Thoracic aorta (tissue), 2 donors: ENCODE measurements at places on chromosomes 3 and 15.

DNA sequence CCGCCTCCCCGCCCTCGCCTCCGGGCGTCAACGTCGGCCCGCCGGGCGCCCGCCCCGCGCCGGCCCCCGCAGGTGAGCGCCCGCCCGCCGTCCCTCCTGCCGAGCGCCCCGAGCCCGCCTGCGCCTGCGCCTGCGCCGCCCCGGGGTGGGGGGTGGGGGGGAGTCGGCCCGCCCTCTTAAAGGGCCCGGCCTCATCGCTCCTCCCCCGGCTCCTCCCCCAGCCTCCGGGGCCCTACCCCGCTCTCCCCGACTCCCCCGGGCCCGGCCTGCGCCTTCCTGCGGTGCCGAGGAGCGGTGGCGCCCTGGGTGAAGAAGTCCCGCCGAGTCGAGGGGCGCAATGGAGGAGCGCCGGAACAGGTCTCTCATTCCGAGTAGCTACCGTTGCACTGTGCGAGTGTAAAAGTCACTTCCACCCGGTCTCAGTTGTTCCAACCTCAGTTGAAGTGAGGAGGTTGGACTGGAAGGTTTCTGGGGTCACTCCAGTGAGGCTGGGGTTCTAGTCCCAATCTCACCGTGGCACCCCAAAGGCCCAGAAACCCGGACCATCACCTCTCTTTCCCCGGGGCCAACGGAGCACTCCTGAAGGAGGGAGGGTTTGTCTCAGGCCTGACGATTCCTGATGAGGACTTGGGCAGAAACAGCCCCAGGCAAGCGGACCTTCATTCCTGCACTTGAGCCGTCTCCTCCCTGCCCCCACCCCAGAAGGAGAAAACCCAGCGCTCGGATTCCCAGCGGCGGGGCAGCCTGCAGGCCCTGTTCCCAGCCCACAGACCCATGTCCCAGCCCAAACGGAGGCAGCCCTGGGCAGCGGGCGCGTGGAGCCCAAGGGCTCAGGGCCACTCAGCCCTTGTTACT, 1.5 kb upstream of the TNK2 start:
- H3K36me3 ChIP-seq = no peaks in the 10 kb centered on the region
- no peak for DNase-seq
- H3K4me3 ChIP-seq = peak overlapping the region; percentile 81
- peaks cover 16% of the 10 kb centered on the region for H3K4me1 ChIP-seq
- peak overlapping the region; percentile 79 for H3K27ac ChIP-seq

- no peaks in the 10 kb centered on the region for H3K4me1 ChIP-seq
- no peak overlapping the region for H3K4me3 ChIP-seq
- no peak overlapping the region for H3K27ac ChIP-seq
- no peaks in the 10 kb centered on the region for H3K36me3 ChIP-seq
- no peaks in the 10 kb centered on the region for H3K27me3 ChIP-seq
- DNase-seq = no peak
Measured at GRCh38 chr3:174408310-174408709, 450.8 kb upstream of the NAALADL2 start.

DNA sequence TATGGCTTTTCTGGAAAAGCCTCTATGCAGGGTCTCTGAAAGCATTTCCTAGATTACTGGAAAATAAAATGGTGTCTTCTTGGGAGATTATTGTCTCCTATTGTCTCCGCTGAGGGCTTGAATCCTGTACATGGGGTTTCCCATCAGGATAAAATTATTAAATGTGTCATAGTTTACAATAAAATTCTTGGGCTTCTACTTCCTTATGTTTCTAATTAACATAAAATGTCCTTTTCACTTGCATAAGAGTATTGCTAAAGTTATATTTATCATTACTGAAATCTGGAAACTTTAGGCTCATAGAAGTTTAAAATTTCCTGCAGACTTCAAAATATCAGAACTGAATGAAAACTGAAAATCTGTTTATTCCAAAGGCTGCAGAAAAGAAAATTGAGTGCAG, 595.5 kb upstream of the AGTR1 start:
- no peak overlapping the region for H3K4me3 ChIP-seq
- no peaks in the 10 kb centered on the region for H3K4me1 ChIP-seq
- no peak for DNase-seq

DNA sequence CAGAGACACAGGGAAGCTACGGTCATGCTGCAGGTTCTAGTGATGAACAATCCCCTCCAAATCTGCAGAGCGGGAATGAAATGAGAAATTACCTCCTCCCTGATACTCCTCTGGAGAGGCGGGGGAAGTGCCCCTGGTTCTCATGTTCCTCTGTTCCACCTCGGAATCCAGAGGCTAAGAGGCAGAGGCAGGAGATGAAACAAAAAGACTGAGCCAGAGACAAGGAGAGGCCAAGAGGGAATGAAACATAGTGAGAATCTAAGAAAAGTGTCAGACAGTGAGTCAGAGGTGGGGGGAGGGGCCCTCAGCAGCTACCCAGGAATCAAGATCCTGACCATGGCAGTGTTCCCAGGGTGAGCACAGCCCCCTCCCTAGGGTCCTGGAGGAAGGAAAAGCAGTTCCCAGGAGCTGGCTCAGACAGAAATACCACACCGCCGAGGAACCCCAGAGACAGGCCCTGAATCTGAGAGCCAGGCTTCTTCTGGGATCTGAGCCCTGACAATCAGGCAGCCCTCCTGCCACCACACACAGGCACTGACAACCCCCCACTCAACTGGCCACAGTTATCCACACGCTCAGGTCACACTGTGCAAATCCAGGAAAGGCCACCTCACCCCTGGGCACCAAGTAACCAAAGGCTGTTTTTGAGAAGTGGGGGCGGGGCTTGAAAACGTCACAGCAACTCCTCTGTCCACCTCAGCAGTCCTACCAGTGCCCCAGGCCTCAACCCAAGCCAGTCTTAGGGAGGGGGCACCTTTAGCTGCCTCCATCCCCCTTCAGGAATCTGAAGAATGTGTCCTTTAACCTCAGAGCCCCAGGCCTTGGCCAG, 2.4 kb downstream of the CSRNP1 start:
- peaks cover 4% of the 10 kb centered on the region for H3K36me3 ChIP-seq
- DNase-seq = peak; percentile 95
- peak overlapping the region; percentile 96 for H3K4me3 ChIP-seq
- peak overlapping the region; percentile 97 for H3K27ac ChIP-seq

GRCh38 chr15:80873366-80873952, 94.3 kb downstream of the CEMIP start:
- H3K36me3 ChIP-seq = no peaks in the 10 kb centered on the region
- no peak overlapping the region for H3K4me3 ChIP-seq
- H3K27me3 ChIP-seq = no peaks in the 10 kb centered on the region
- DNase-seq = no peak
- no peaks in the 10 kb centered on the region for H3K4me1 ChIP-seq
- H3K27ac ChIP-seq = no peak overlapping the region

- H3K4me1 ChIP-seq = peaks cover 8% of the 10 kb centered on the region
- H3K27me3 ChIP-seq = no peaks in the 10 kb centered on the region
- H3K36me3 ChIP-seq = no peaks in the 10 kb centered on the region
- H3K27ac ChIP-seq = no peak overlapping the region
- DNase-seq = no peak
- no peak overlapping the region for H3K4me3 ChIP-seq
Measured at GRCh38 chr3:81621277-81621676, 140.2 kb downstream of the GBE1 start.

- peaks cover 25% of the 10 kb centered on the region for H3K4me1 ChIP-seq
- no peaks in the 10 kb centered on the region for H3K36me3 ChIP-seq
- no peaks in the 10 kb centered on the region for H3K27me3 ChIP-seq
- H3K27ac ChIP-seq = peak overlapping the region; percentile 72
- peak overlapping the region; percentile 97 for H3K4me3 ChIP-seq
Measured at GRCh38 chr3:49803465-49804140, 542 bp downstream of the INKA1 start.

GRCh38 chr3:37712421-37712820, 149.3 kb upstream of the CTDSPL start:
- H3K4me3 ChIP-seq = no peak overlapping the region
- H3K27ac ChIP-seq = peak overlapping the region; percentile 84
- H3K36me3 ChIP-seq = no peaks in the 10 kb centered on the region
- peaks cover 26% of the 10 kb centered on the region for H3K4me1 ChIP-seq

DNA sequence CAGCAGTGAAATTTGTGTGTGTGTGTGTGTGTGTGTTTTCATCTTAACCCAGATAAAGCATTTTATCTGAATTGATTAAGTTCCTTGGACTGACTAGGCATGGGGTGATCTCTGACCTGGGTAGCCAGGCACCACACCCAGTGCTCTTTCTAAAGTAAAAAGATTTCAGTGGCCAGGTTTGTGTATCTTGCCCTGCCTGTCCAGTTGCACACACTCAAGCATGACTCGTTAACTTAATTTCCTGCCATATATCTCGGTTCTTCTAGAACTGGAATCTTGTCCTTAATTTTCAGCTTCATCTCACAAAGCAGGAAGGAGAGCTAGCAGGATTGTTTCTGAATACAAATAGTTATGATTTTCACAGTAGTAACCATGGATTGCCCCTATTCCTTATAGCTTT, 17.0 kb downstream of the TM4SF18 start:
- H3K27me3 ChIP-seq = no peaks in the 10 kb centered on the region
- H3K4me3 ChIP-seq = no peak overlapping the region
- no peak overlapping the region for H3K27ac ChIP-seq
- no peaks in the 10 kb centered on the region for H3K36me3 ChIP-seq
- no peak for DNase-seq
- peaks cover 7% of the 10 kb centered on the region for H3K4me1 ChIP-seq

- no peaks in the 10 kb centered on the region for H3K27me3 ChIP-seq
- no peak overlapping the region for H3K4me3 ChIP-seq
- no peak overlapping the region for H3K27ac ChIP-seq
- no peak for DNase-seq
- no peaks in the 10 kb centered on the region for H3K36me3 ChIP-seq
Measured at GRCh38 chr15:78084449-78084750, 6.9 kb upstream of the TBC1D2B start.

DNA sequence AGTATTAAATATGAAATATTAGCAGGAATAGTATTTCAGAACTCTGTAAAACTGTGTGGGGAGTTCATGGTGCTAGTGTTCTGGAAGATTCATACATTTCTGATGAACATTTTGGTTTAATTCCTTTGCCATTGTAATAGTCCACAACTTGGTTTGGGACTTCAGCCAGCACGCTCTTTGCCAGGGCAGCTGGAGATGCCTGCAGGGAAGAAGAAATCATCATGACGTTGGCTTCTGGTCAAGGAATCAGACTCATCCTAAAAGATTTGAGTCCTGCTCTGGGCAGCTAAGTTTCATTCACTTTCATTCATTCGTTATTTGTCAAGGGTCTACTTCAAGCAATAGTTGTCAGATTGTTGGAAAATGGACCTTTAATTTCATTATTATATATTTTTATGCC, 32.4 kb upstream of the MRPL3 start:
- H3K27ac ChIP-seq = no peak overlapping the region
- DNase-seq = no peak
- no peaks in the 10 kb centered on the region for H3K27me3 ChIP-seq
- H3K4me1 ChIP-seq = no peaks in the 10 kb centered on the region

- H3K27me3 ChIP-seq = no peaks in the 10 kb centered on the region
- no peak overlapping the region for H3K4me3 ChIP-seq
- no peak for DNase-seq
- H3K27ac ChIP-seq = peak overlapping the region; percentile 88
Measured at GRCh38 chr15:62940093-62940754, 102.3 kb upstream of the TPM1 start.

GRCh38 chr3:128416578-128417211, 50.0 kb downstream of the DNAJB8 start:
- no peak overlapping the region for H3K27ac ChIP-seq
- no peaks in the 10 kb centered on the region for H3K4me1 ChIP-seq
- DNase-seq = no peak
- no peaks in the 10 kb centered on the region for H3K27me3 ChIP-seq
- no peaks in the 10 kb centered on the region for H3K36me3 ChIP-seq

DNA sequence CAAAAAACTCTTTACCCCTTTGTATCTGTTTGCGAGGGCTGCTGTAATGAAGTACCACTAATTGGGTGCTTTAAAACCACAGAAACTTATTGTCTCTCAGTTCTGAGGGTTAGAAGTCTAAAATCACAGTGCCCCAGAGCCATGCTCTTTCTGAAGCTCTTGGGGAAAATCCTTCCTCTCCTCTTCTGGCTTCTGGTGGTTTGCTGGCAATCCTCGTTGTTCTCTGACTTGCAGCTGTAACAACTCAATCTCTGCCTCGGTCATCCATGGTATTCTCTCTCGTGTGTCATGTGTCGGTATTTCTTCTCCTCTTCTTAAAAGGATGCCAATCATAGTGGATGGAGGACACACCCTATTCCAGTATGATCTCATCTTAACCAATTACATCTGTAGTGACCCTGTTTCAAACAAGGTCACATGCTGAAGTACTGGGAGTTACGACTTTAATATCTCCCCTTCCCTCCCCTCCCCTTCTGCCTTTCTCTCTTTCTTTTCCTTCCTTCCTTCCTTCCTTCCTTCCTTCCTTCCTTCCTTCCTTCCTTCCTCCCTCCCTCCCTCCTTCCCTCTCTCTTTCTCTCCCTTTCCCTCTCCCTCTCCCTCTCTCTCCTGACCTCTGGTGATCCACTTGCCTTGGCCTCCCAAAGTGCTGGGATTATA, 6.5 kb upstream of the ARL8B start:
- no peaks in the 10 kb centered on the region for H3K27me3 ChIP-seq
- no peak for DNase-seq
- no peaks in the 10 kb centered on the region for H3K36me3 ChIP-seq
- H3K4me1 ChIP-seq = no peaks in the 10 kb centered on the region
- no peak overlapping the region for H3K4me3 ChIP-seq

DNA sequence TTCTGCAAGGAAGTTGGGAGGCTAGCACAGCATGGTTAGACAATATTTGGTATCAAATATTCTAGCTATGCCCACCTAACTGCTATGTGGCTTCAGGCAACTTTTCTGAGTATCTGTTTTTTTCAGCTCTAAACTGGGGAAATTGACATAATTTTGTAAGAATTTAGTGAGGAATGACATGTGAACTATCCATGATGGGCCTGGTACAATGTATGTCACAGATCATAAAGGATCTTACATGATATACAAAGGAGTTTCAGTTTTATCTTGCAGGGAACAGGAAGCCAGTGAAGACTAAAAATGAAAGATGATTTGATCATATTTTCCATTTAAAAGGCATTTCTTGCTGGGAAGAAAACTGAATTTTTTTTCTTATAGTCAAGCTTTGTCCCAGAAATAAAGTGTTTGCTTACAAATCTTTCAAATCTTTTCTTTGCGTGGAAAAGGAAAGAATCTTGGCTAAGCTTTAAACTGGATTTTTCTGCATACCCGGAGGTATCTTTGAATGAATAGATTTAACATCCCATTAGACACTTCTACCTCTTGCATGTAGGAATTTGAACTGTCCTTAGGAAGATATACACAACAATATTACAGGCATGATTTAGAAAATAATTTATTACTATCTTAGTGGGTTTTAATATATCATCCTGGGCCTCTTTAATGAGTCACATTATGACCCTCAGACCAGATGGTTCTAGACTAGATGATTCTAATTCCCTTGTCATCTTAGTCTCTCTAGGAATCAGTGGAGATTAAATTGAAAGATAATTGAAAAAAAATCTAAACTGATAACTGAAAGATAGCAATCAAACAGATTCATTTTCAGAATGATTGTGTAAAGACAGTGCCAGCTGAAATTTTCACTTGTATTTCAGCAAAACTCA, 436.0 kb upstream of the THBS1 start:
- no peaks in the 10 kb centered on the region for H3K27me3 ChIP-seq
- H3K4me3 ChIP-seq = no peak overlapping the region
- no peaks in the 10 kb centered on the region for H3K4me1 ChIP-seq
- DNase-seq = no peak
- H3K36me3 ChIP-seq = no peaks in the 10 kb centered on the region
